ENCODE measurements at places on chromosomes 13 and 19.

GRCh38 chr13:74945637-74946036 lies 536.3 kb downstream of the TBC1D4 start:
- no peak for DNase-seq

GRCh38 chr13:106336668-106337067 lies 198.8 kb downstream of the EFNB2 start:
- DNase-seq, result peak; percentile 60

GRCh38 chr19:42274065-42274682 lies 5.1 kb downstream of the CIC start:
- no peak for DNase-seq

DNA sequence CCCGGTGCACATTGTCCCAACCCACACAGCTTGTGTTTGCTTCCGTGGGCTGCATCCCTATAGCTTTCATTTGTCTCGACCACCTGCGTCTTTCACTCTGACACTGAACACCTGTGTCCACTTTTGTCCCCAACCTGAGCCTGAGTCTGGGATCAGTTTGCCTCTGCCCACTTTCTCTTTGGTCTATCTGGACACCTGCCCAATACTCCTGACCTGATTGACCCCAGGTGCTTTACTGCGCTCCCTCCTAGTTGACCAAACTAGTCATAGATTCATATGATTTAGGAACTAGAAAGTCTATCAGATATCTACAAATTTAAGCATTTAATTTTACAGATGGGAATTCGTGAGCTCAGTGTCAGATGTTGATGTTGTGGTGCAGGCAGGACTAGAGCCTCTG lies 209.9 kb downstream of the DCT start:
- peak; percentile 55 for DNase-seq

GRCh38 chr13:30156270-30156669 lies 151.1 kb downstream of the KATNAL1 start:
- no peak for DNase-seq

- no peak for DNase-seq
Observed at GRCh38 chr19:23241419-23241818, 8.8 kb downstream of the ZNF724 start.

- DNase-seq, result no peak
Observed at GRCh38 chr13:106595625-106596024, 27.7 kb upstream of the ARGLU1 start.

DNA sequence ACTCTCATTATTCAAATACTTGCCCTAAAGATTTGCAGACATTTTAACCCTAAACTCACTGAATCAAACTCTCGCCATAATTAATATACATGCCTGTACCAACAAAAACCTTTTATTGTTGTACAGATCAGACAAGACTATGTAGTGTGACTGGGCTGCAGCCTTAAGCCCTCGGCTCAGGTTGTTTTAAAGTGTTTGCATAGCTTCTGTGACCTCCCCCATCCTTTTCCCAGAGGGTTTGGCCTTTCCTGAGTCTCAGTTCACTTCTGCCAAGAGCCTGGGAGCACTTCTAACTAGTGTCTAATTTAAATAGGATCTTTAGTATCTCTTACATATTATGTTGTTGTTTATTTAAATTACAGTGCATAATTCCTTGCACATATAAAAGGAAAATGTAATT lies 158.2 kb downstream of the HS6ST3 start:
- DNase-seq, result no peak

DNA sequence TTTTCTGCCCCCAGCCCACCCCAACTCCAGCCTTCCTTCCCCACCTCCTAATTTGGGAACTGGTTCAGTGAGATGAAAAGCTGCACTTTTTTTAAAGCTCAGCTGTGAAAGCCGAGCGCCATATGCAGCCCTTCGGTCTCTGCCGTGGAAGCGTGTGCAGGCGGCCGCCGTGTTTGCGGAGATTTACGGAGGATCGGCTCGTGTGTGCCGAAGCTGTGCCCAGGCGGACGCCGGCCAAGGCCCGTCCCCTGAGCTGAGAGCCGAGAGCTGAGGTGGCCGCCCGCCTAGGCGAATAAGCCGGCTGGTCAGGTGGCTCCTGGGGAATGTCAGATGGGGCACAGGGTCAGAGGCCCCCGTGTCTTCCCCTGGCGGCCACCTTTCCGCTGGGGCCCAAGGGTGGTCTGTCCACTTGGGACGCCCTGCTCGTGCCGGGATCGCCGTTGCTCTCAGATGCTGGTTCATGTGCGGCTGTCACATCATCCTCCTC lies 78.7 kb downstream of the ZNF536 start:
- DNase-seq, result no peak
